ENCODE measurements at places on chromosomes 6 and 20. TPM values are rescaled to one million over a fixed set of nuclear protein-coding genes. Genes with fewer than 3 reads are reported as not detected.

The BMP5 gene
- 112 TPM for total RNA-seq

The ZNF391 gene
- total RNA-seq, result 3.7 TPM

The SLC17A4 gene
- total RNA-seq, result not detected

The GNMT gene
- total RNA-seq, result 0.25 TPM

The KIF3B gene
- total RNA-seq, result 13.0 TPM

The GABRR1 gene
- total RNA-seq, result not detected

The FAM184A gene
- 4.2 TPM for total RNA-seq

The GINS1 gene
- total RNA-seq, result 13.4 TPM

The RGS17 gene
- total RNA-seq, result 0.15 TPM

The PXDC1 gene
- total RNA-seq, result 16.1 TPM

The BFSP1 gene
- 7.1 TPM for total RNA-seq

The GPR6 gene
- not detected for total RNA-seq

The HUS1B gene
- 1.2 TPM for total RNA-seq

The CCN5 gene
- not detected for total RNA-seq

The VGLL2 gene
- not detected for total RNA-seq

The SFTA2 gene
- total RNA-seq, result not detected

The ZSCAN9 gene
- 21.8 TPM for total RNA-seq

The VSX1 gene
- not detected for total RNA-seq

The ALDH5A1 gene
- total RNA-seq, result 15.0 TPM

The TTK gene
- 45.2 TPM for total RNA-seq

The BHLHE23 gene
- not detected for total RNA-seq

The EDN3 gene
- total RNA-seq, result not detected

The IL17A gene
- not detected for total RNA-seq

The UNC93A gene
- not detected for total RNA-seq

The HTR1E gene
- not detected for total RNA-seq

The SEMG1 gene
- total RNA-seq, result not detected
